ENCODE measurements at places on chromosomes 16 and 17.

GRCh38 chr17:77746896-77747554, 211.5 kb upstream of the TNRC6C start:
- no peak for DNase-seq

- DNase-seq = no peak
Measured at GRCh38 chr16:28165598-28165997, 46.2 kb downstream of the XPO6 start.

GRCh38 chr17:1735834-1736347, 6.8 kb upstream of the SERPINF2 start:
- no peak for DNase-seq

DNA sequence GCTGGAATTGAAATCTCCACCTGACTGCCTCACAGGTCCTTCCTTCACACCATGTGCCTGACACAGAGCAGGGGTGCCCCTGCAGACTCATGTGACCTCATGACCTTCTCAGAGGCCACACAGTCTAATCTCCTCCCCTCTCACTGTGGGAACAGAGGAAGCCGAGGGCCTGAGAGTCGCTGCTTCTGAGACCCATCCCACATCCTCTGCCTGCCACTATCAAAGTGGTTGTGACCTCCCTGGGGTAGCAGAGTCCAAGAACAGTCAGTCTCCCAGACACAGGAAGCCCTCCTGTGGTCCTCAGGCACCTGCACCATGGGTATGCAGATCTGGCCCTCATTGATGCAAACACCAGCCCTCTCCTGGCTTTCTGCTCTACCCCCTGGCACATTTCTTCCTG, 78.5 kb downstream of the RAB11FIP4 start:
- no peak for DNase-seq

DNA sequence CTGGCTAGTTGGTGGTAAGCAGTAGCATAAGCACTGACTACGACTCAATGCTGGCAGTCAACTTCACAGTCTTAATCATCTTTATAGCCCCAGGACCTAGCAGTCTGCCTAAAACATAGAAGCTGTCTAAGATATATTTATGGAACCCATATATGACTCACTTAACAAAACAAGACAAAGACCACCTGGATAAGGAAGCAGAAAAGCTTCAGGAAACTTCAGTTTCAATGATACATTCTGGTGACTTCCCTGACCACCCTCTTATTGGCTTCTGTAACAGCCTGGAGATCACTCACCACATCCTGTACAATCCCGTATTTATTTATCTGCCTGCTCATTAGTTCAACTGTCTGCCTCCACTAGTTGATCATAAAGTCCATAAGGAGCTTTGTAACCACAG, 95.5 kb downstream of the PMP22 start:
- no peak for DNase-seq
